ENCODE measurements at places on chromosomes 12 and 14.

DNA sequence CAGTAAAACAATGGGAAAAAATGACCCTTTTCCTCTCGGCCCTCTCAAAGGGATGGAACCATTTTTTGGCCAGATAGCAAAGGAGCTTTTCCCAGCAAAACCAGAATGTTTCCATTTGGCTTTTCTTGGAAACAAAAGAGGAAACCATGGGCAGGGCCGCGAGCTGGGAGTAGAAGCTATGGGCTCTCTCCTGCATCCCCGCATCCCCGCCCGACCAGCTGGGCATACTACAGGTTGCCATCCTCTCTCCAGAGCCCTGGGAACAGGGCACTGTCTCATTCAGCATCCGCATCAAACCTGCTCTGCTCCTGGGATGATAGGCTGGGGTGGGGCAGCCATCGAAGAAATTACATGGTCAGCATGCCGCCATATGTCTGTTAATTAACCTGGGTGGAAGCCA lies 20.9 kb downstream of the CD9 start:
- no peak for DNase-seq

DNA sequence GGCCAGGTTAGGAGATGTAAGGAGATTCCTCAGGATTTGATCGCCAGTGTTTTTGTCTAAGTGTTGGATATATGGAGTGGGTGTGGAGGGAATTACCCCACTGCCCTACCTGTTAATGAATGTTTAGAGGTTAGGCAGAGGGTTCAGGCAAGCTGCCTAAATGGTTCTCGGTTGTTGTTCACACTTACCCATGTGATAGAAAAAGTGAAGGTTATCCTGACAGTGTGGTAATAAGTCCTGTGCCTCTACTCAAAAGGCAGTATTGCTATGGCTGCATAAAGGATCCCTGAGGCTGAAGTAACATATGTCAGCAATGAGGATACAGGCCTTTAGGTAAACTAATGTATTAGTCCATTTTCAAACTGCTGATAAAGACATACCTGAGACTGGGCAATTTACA lies 112.0 kb downstream of the GPHN start:
- DNase-seq: no peak

GRCh38 chr14:22122829-22123560 lies 449.4 kb upstream of the OR4E1 start:
- no peak for DNase-seq

- no peak for DNase-seq
These were observed 332.6 kb downstream of the SLC16A7 start for GRCh38 chr12:59928416-59928815.
